Renal pelvis (tissue), 12 donors: ENCODE measurements at places on chromosomes 6 and 20. TPM values are rescaled to one million over a fixed set of nuclear protein-coding genes. Genes with fewer than 3 reads are reported as not detected.

DNA sequence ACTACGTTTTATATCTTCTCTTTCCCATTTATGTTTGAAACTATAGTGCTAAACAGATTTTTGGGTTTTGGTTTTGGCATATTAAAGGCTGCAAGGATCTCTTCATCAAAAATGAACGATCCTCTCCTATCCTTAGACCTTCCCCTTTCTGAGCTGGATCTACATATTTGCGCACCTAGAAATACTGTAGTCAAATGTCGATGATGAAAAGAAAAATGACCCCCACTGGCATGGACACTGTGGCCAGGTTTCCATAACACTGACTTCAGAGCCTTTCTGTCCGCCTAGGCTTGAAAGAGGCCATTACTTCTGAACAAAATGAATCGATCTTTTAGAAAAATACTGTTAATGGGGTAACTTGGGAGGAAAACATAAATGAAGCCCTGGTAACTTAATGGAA, 5.8 kb downstream of the FLRT3 start:
- no peak for DNase-seq

- DNase-seq: no peak
Observed at GRCh38 chr6:3899970-3900439, 50.8 kb downstream of the FAM50B start.

GRCh38 chr6:158040051-158040803, 58.6 kb downstream of the SYNJ2 start:
- DNase-seq: no peak

Gene CRISP3
- 0.25 TPM for polyA plus RNA-seq

Gene HLA-DRA
- 45.8 TPM for polyA plus RNA-seq
